Activated CD4-positive, alpha-beta memory T cell treated with anti-CD3 and anti-CD28 coated beads for 36 hours (primary cell): ENCODE measurements at places on chromosomes 5 and 9.

DNA sequence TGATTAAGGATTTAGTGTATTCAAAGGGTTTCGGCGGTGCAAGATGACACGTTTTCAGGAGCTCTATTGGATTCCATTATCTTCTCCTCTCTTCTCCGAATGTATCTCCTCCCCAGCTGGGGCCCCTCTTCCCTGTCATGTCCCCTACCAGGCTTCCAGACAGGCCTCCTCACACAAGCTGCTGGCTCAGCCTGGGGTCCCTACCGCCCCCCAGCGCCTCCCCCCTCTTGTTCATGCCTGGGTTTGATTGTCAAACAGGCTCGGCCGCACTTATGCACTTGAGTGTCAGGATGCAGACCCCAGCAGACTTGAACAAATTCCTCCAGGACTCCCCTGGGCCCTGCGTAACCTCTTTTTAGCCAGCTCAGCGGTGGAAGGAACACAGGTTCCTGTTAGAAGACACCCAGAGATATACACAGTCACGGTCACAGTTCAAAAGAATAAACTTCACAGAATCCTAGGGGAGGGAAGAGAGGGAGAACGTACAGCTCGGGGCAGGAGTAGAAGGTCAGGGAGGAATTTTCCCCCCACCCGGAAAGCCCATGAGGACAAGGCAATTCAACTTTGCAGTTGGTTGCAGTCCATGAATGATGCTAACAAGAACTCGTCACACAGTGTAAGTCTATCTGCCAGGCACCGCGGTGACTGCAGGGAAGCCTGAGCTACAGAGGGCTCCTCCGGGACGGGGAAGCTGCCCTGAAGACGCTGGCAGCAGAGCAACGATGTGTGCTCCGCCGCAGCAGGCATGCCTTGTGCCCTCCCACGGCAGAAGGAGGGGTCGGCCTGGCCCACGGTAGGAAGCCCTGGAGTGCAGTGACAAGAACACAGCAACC is 560.0 kb downstream of the BNC2 start:
- no peak for DNase-seq

DNA sequence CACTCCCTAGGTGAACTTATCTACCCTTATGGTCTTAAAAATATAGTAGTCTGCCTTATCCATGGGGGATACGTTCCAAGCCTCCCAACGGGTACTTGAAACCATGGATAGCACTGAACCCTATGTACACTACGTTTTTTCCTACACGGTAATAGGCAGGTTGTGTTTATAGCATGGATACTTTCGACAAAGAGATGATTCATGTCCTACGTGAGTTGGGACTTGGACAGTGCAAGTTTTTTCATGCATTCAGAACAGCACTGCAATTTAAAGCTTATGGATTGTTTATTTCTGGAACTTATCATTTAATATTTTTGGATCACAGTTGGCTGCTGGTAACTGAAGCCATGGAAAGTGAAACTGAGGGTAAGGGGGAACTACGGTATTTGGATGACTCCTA is 88.1 kb downstream of the CNTLN start:
- no peak for DNase-seq

DNA sequence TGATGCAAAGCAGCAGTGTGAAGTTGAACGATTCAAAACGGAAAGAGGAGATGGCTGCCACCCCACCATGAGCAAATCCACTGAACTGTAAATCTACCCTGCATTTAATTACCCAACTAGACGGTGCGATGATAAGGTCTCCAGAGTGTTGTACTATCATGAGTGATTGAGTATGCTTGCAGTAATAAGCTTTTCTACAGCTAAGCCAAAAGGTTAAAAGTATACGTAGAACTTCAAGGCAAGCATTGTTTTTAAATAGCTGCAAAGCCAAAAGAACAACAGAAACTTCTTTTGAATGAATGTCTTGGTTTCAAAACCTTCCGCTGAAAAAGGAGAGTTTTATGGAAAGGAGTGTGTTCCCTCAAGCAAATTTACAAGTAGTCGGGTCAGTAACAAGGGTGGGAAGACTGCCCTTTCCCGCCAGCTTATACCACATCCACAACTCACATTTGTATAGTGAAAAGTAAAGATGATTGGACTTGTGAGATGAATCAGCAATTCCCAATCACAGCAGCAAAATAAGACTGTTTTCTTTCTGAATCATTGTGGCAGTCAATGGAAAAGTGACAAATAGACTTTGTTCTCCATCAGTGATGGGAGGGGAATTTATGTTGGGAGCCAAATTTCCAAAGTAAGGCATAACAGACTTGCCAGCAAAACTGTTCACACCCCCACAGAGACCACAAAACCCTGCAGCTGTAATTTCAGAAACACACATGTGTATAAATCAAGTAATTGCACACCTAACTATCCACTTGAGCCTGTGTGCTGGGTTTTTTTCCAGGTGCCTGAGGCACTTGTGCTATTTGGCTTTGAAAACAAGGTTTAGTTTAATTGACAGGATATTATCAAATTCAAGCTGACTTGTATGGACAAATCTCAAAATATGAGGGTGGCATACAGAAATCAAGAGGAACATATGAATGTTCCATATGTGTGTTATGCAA is 407.7 kb upstream of the GRAMD2B start:
- DNase-seq = no peak

- DNase-seq = no peak
These were observed 775 bp upstream of the LHX2 start for GRCh38 chr9:124010665-124011321.

DNA sequence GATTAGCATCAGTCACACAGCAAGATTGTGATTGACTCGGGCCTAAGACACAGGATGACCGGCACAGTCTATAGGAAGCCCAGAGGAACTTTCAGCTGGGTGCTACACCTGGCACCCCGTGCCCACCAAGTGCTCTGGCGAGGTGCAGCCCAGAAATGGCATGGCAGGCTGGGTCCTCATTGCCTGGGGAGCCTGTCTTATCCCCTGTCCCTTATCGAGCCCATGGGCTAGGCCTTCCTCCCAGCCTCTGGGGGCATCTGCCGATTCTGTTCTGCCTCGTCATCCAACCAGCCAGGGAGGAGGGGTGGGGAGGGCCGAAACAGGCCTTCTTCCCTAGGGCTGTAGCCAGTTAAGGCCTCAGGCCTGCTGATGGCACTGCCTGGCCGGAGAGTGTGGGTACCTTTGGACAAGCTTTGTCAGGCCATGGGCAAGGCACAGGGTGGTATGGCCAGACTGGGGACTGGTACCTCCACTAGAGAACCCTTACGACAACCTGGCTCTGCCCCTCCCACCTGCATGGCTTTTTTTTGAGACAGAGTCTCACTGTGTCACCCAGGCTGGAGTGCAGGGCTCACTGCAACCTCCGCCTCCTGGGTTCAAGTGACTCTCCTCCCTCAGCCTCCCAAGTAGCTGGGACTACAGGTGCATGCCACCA is 1.6 kb downstream of the GRK6 start:
- peak; percentile 66 for DNase-seq

- no peak for DNase-seq
These were observed 291.9 kb upstream of the PDE4D start for GRCh38 chr5:60185231-60186099.

- DNase-seq = no peak
These were observed 40.6 kb upstream of the STARD4 start for GRCh38 chr5:111552896-111553295.

- DNase-seq = peak; percentile 39
These were observed 133.3 kb downstream of the PCSK5 start for GRCh38 chr9:76023715-76024195.

DNA sequence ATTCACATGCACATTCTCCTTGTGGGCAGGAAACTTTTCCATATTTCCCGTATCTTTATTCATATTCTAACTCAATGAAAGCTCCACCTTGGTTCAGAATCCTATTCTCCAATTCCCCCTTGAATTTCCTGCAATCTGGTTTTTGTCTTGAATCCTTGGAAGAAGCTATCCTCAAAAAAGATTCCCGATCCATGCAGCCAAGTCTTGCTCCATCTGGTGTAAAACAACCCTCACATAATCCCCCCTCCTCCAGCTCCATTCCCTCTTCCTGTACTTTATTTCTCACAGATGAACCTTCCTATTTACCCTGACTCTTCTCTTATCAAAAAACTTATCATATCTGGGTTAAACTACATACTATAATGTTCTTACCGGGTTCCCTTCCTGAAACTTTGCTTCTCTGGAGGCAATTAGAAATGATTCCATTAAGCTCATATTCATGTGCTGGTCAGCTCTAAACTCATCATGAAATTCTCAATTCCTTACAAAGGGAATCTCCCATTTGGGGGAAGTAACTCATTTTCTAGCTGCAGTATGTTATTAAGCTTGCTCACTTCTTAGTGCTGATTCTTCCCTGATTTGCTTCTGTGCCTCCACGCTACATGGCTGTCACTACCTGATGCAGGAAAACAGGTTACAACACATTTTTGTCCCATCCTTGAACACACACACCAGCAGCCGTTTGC is 81.7 kb downstream of the GNAQ start:
- no peak for DNase-seq

- no peak for DNase-seq
These were observed 41.3 kb downstream of the NACC2 start for GRCh38 chr9:136053757-136054142.

GRCh38 chr9:125043631-125044030 is 99.7 kb downstream of the SCAI start:
- DNase-seq = no peak

GRCh38 chr9:114370968-114371320 is 16.8 kb downstream of the AKNA start:
- DNase-seq = no peak

DNA sequence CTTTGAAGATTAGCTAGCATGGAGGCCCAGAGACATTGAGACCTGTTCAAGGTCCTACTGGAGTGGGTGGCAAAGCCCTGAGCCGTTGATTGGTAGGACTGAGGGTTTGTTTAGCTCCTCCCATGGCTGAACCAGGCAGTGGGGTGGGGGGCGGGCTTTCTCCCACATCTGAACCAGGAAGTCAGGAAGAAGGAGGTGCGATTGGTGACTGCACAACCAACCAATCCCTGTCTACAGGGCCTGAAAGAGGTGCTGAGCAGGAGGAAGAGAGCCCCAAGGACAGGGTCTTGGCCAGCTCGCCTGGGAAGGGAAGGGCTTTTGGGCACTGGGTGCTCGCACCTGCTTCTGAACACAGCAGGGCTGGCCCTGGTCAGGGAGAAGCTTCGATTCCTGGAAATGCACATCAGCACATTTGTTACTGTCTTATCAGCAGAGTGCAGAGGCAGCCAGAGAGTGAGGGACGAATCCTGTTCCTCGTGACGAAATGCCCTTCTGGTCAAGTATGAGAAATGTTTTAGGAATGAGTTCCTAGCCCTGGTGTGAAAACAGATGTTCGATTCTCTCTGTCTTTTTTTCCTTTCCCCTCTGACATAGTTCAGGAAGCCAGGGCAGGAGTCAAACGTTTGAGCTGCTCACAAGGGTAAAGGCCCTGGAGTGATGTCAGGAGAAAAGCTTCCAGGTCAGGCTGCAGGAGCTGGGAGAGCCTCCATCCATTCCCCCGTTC is 294.8 kb upstream of the KLF4 start:
- DNase-seq = no peak

DNA sequence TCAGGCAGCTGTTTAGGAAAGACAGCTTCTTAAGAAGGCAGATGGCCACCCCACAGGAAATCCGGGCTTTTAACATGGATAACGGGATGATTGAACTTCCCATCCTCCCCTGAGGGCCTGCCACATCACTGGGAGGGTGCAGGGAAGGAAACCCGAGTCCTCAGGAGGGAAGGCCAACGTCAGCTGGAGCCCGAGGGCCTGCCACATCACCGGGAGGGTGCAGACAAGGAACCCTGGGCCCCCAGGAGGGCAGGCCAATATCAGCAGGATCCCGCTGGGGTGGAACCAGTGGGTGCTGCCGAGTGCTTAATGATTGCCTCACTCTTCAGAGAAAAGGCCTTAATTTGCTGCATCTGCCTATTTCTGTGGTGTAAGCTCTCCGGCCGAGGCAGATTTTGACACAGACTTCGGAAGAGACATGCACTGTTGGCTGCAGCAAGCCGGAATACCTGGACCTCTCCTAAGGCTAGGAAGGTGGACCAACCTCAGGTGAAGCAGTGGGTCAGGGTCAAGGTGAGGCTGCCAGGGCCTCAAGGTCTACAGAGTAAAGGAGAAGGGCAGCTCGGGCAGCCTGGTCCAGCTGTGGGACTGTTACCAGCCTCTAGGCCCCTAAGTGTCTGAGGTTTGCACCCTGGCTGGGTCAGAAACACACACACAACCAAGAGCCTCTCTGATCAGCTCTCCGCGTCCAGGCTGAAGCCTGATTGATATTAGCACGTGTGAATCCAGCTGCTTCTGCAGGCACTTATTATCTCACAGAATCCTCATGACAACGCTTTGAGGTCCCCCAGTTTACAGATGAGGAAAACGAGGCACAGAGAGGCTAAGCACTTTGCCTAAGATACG is 14.8 kb upstream of the COL5A1 start:
- DNase-seq = no peak

DNA sequence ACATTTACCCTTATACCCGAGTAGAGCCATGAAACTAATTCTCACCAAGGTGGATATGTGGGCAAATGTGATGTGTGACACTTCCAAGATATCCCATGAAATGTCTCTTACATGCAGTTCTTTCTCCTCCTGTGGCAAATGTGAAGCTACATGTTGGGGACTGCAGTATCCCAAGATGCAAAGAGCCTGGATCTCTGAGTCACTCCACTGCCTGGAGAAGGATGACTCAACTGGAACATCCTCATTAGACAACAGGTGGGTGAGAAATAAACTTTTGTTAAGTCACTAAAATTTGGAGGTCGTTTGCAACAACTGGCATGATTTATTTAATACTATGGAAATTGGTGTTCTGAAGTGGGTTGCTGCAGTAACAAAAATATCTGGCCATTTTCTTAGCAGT is 36.5 kb upstream of the TENT4A start:
- DNase-seq = no peak

GRCh38 chr9:38384990-38385848 is 7.3 kb upstream of the ALDH1B1 start:
- DNase-seq = no peak

GRCh38 chr9:110330484-110331105 is 7.1 kb downstream of the TXNDC8 start:
- DNase-seq = no peak

- DNase-seq = no peak
These were observed 87.2 kb downstream of the PGM5 start for GRCh38 chr9:68443624-68444023.

DNA sequence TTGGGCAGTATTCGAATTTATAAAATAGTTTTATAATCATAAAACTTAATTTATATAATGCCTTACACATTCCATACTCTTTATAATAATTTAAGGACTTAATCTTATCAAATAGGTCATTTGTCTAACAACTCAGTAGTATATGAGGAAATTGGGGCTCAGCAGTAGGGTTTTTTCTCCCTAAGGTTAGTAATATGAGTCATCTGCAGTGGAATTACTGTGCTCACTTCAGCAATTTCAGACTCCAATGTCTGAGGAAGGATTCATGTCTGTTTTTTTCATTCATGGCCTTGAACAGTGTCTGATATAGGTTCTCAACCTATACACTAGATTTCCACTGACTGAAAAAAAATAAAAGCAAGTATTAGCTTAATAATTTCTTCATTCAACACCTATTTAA is 7.4 kb downstream of the DMRTA1 start:
- DNase-seq = no peak

DNA sequence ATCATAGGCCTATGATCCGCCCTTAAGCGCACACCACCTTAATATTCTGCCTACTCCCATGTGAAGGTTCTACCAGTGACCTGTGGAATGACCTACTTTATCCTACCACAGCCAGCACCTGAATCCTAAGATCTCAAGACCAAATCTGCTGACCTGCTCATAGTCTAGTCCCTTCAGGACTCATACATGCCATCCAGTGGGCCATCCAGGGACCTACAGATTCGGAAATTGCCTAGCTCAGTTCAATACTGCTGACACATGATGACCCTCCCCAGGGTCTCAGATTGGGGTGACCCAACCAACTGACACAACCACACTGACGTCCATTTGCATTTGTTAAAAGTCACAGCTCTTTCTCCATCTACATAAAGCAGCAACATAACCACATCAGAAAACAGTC is 443.8 kb upstream of the ST8SIA4 start:
- DNase-seq = no peak
